ENCODE measurements at places on chromosomes 7 and 10.

GRCh38 chr7:129514683-129515082 lies 12.4 kb downstream of the SMKR1 start:
- DNase-seq: no peak

DNA sequence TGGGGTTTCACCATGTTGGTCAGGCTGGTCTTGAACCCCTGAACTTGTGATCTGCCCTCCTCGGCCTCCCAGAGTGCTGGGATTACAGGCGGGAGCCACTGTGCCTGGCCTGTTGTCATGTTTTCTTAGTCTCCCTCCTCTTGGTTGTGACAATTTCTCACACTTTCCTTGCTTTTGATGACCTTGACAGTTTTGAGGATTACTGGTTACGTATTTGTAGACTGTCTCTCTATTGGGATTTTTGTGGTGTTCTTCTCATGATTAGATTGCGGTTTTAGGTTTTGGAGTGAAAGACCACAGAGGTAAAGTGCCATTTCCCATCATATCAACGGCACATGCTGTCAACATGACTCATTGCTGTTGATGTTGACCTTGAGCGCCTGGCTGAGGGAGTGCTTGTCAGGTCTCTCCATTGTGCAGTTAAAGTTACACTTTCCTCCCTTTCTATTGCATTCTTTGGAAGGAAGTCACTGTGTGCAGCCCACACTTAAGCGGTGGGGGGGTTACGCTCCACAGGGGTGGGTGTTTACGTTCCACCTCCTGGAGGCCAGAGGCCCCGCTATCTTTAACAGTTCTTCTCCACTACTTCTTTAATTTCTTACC lies 10.8 kb downstream of the NEURL1 start:
- no peak for DNase-seq

DNA sequence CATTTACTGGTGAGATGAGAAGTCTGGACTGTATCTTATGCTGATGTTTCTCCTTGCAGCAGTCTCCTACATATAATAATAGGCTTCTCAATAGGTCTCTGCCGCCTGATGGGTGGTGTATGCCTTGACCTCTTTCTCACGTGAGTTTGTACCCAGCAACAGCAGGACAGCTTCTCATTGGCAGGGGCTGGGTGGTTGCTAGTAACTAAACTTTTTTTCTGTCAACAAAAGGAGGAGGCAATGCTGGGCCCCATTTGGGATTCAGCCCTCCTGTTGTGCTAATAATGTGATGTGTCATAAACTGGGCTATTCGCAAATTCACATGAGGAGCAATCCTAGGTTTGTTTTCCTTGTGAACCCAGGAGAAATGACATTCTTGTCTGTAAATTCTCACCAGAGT lies 533.6 kb downstream of the GATA3 start:
- DNase-seq: no peak

- DNase-seq: no peak
These were observed 15.9 kb downstream of the STK32C start for GRCh38 chr10:132291826-132292225.

GRCh38 chr7:39375047-39375873 lies 190.9 kb upstream of the YAE1 start:
- no peak for DNase-seq

GRCh38 chr7:102321351-102322201 lies 34.7 kb downstream of the SPDYE6 start:
- no peak for DNase-seq

- no peak for DNase-seq
These were observed at the start of gene IFIT3 for GRCh38 chr10:89327803-89328441. TSS of gene IFIT3 (plus strand) at chr10:89327997. CDS start at chr10:89328074, 77 bp downstream.

- DNase-seq: no peak
These were observed 41.8 kb downstream of the FGFR2 start for GRCh38 chr10:121556455-121556854.

DNA sequence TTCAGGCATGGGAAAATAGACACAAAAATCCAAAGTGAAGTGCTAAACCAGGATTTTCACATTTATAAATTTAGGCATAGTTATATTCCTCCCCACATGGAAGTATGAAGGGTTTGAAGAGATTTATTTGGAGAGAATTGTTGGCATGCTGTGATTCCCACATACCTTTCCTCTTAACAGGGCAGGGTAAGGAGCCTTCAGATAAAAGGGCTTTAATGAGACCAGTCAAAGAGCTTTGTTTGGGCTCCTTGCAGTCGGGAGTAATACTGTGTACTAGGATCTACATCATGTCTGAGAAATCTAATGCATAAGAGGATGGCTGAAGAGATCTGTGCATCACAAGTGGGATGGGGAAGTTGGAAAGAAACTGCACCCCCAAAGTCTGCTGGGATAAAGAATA lies 140.8 kb upstream of the PTN start:
- no peak for DNase-seq

- no peak for DNase-seq
These were observed 60.8 kb upstream of the SORCS3 start for GRCh38 chr10:104580321-104580720.

DNA sequence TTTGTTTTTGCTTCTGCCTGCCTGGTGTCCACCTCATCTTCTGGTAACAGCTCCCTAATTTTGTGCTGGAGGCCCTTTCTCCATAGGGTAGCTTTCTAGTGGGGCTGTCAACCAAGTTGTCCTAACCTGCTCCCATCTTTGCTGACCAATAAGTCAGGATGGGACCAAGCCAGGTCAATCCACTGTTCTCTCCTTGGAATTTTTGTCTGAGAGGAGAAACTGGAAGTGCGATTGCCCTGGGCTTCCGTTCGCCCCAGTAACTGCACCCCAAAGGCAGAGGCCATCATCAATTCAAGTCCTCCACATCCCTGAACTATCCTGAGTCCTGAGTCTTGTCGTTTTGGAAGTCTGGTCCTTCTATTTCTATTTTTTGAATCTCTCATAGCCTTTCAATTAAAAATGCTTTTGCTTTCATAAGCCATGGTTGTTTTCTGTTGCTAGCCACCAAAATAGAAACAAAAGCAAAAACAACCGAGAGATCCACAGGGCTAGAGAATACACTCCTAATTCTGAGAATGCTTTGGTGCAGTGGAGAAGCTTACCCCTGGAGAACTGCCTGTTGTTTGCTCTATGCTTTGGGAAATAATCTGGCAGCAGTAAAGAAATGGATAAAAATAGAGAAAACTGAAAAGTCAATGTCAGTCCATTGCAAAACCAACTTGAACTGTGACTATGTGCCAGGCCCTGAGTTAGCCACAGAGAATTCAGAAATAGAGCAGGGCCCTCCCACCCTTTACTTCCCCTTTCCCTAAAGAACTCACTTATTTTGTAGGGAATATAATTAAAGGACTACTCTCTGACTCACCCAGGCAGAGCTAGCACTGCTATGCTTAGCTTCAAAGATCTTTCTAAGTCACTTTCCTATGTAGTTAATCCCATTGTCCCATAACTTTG lies 368.1 kb downstream of the CXCL12 start:
- DNase-seq: no peak

DNA sequence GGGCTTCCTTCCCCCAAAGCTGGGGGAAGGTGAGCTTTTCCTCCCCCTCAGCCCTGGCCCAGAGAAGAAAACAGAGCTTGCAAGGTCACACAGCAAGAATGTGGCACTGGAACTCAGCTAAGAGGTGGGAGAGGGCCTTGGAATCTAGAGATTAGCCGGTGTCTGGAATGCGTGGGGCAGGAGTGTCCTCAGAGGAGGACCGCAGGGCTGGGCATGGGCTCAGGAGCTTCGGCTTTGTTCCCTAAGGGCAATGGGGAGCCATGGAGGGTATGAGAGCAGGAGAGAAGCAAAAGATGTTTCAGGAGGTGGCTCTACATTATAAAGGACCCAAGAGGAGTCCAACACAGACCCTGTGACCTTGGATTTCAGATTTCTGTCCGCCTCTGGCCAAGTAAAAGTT lies 127.2 kb upstream of the TNRC18 start:
- no peak for DNase-seq

Measured in NCI-H1105 (cell line).